NCI-H1417 (cell line): ENCODE measurements at places on chromosomes 3 and 15.

- no peak for DNase-seq
Measured at GRCh38 chr3:113659996-113660395, 36.4 kb downstream of the USF3 start.

DNA sequence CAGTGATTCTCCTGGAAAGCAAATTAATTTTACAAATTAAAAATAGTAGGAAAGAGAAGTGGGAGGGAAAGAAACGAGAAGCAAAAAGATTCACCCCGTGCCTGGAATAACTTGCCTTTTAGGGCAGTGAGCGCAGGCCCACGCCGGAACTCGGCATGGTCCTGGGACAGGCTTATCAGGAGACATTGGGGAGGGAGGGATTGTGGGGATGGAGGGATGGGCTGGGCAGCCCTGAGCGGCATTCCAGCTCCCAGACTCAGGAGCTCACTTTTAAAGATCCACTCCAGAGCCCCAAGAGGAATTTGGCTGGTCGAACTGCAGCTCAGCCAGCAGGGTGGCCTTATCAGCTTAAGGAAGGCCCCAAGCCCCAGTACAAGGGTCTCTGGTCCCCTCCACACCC lies 117.9 kb downstream of the ADCY5 start:
- no peak for DNase-seq

DNA sequence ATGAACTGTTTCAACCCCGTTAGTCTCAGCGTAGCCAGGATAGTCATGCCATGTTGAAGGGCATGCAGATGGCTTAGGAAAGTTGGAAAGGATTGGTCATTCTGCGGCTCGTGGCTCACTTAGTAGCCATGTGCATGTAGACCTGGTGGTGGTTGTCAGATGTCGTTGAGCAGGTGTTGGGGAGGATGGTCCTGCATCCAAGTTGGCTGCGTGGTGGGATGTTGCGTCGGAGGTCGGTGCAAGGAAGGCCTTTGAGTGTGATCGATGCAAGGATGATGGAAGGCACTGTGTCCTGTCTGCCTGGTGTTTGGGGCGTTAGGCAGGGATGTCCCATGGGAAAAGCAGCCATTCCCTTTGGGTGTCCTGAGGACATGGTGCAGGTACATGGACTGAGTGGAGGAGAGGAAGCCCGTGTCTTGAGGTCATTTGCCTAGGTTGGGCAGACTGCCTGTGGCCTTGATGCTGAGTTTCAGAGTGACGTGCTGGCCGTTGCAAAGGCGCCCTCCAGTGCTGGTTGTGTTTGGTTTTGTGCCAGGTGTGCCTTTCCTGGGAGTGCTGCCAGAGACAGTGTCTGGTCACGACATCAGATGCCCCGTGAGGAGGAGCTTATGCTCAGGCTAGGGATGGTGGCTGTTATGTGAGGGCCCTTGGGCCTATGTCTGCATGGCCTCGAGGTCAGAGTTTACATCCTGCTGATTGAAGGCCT lies 103.4 kb downstream of the SNRPN start:
- DNase-seq: no peak

GRCh38 chr15:80831606-80832224 lies 52.5 kb downstream of the CEMIP start:
- DNase-seq: no peak

- no peak for DNase-seq
Measured at GRCh38 chr3:51343918-51344687, 41.0 kb upstream of the MANF start.

- DNase-seq: no peak
Measured at GRCh38 chr3:69729147-69729919, 9.9 kb upstream of the MITF start.

GRCh38 chr3:52292247-52293065 lies 4.8 kb downstream of the GLYCTK start:
- no peak for DNase-seq

- peak; percentile 75 for DNase-seq
Measured at GRCh38 chr3:176939022-176939817, 258.1 kb downstream of the TBL1XR1 start.

GRCh38 chr15:33158366-33158765 lies 36.1 kb downstream of the FMN1 start:
- DNase-seq: no peak

DNA sequence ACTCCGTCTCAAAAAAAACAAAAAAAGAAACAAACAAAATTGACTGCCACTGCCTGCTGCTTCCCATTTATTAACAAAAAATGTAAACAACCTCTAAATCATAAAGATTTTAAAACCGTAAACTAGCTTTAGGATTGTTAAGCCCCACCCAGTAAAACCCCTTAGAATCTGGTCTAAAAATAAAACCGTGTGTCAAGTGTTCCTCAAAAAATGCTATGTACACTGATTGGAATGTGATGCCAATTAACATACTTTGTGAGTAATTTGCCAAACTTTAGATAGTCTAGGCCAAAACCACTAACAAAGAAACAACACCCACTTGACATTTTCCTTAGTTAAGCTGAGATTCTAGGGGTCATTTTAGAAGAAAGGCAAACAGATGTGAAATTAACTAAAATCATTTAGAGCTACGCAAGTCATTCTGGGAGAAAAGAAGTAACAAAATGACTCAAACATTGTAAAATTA lies 5.3 kb downstream of the RAF1 start:
- no peak for DNase-seq

GRCh38 chr3:100033184-100033583 lies 81.1 kb downstream of the FILIP1L start:
- no peak for DNase-seq

DNA sequence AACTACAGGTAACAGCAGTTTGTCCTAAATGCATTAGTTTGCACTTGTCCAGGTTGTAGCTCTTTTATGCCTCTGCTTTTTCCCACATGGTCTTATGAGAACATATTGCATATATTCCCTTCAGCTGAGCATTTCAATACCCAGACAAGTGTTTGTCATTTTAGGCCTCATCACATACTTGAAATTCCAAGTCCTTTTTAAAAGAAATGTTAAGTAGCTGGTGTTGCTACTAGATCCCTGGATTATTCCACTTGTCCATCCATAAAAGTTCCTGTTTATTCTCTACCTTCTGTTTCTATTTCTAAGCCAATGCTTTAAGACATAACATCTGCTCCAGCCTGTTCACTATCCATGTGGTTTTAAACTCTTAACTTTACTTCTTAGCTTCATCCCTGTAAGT lies 128.4 kb downstream of the NECTIN3 start:
- DNase-seq: no peak

DNA sequence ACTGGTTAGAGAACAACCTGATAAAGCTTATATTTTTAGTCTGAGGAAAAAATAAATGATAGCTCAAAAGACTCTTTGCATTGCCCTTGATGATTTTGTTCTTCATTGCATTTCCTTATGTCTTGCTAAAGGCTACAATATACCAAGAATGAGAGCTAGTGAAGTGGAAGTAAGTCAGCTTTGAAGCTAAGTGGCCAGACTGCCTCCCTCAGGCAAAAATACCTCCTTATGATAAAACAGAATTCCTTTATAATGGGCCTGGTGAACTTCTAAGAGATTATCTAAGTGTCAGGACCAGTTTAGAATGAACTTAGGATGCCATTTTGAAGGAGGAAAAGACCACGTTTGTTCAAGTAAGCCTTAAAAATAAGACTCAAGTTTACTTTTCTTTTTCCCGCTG lies 678.4 kb downstream of the ROBO2 start:
- no peak for DNase-seq

- no peak for DNase-seq
Measured at GRCh38 chr3:72151465-72152238, 366.7 kb upstream of the PROK2 start.

DNA sequence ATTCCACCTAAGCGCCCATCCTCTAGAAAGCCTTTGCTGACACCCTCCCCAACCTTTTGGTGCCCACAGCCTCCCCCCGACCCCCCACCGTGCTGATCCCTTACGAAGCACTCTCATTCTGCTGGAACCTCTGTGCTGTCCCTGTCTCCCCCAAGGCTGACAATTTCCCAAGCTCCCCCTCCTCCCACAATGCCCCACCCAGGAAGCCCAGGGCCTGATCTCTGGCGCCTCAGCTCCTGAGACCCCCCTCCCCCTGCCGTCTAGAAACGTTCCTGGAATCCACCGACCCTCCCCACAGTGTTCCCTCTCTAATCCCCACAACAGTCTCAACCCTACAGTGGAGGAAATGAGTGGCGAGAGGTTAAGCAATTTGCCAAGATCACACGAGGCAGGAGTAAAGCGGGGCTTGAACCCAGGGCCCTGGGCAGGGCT lies 18.3 kb downstream of the MYL3 start:
- DNase-seq: no peak

DNA sequence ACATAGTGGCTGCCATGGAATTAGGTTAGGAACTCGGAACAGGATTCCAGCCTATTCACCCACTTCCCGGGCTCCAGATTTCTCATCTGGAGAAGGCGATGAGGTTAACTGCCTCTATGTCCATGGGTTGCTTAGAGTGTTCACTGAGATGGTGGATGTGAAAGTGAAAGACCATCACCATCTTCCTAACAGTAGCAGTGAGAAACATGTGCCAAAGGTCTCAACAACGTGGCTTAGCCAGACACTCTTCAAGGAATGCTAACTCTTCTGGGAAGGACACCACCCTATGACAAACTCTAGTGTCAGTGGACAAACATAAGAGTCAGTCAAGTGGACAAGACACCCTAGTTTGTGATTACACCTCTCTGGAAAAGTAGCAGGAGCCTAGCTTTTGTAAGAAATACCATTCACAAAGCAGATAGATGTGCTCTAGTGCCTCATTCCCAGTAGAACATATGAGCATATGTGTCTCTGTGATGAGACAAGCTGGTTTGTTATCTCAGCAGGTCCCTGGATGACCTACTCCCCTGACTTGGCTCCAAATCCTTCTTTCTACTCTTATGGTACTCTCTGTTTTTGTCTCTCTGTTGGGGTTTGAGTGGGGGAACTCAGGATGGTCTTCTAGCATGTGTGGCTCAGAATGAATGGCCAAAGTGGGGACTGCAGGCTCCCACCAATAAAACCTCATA lies 210.2 kb upstream of the WNT5A start:
- no peak for DNase-seq

- no peak for DNase-seq
Measured at GRCh38 chr3:134134698-134135415, 105.1 kb upstream of the SLCO2A1 start.

DNA sequence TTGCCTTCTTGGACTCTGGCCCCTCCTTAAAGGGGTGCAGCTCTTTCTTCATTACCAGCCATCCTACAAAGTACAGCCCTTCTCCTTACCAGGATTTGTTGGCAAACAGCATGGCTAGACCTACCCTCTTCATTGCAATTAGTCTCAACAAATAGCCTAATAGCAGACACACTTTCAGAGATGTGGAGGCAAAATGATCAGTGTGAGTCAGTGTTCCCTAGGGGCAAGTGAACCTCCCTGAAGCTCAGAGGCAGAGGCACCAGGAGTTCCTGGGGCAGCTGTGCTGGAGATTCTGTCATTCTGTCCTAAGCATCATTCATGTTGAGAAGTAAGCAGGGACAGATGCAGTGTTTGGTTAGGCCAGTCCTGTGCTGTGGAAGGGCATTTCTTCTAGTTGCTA lies 14.6 kb upstream of the MECOM start:
- no peak for DNase-seq

GRCh38 chr3:71521940-71522876 lies 61.3 kb downstream of the FOXP1 start:
- no peak for DNase-seq

- DNase-seq: no peak
Measured at GRCh38 chr15:100235030-100235617, 106.7 kb downstream of the ADAMTS17 start.

DNA sequence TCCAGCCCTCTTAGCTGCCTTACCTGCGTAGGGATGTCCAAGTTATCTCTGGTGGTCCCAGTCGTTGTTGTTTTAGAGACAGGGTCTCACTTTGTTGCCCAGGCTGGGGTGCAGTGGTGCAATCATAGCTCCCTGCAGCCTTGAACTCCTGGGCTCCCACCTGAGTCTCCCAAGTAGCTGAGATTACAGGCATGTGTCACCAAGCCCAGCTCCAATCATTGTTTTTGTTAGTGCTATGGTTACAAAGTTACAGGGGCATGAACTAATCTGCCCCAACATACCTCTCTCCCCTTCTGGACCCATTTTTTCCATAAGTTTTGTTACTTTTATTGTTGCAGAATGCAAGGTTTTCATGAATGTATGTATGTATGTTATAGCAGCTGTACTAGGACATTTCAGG lies 54.7 kb downstream of the CTDSPL2 start:
- no peak for DNase-seq

- no peak for DNase-seq
Measured at GRCh38 chr3:141686466-141687291, 51.4 kb upstream of the RNF7 start.

- DNase-seq: no peak
Measured at GRCh38 chr15:23758891-23759290, 71.8 kb upstream of the NDN start.

- no peak for DNase-seq
Measured at GRCh38 chr3:127226946-127227842, 34.3 kb downstream of the PRR23E start.

- DNase-seq: no peak
Measured at GRCh38 chr15:47987461-47987860, 133.3 kb upstream of the SLC24A5 start.

- peak; percentile 46 for DNase-seq
Measured at GRCh38 chr15:52112203-52112750, 298 bp downstream of the BCL2L10 start.

DNA sequence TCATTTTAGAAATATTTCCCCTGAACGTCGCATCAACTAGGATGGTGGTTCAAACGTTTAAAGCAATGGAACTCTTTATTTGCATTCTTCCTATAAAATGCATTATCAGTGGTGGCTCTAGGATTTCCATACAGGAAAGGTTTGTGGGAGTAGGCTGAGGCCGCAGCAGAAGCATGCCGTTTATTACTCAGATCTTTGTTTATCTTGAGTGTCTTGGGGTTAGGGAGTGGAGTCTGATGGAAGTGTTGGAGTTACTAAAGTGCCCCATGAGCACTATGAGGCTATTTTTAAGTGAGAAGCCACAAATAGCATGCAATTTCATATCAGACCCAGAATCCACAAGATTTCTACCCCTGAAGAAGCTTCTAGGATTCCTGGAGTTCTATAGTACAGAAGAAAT lies 26.2 kb downstream of the ATOSA start:
- DNase-seq: no peak

DNA sequence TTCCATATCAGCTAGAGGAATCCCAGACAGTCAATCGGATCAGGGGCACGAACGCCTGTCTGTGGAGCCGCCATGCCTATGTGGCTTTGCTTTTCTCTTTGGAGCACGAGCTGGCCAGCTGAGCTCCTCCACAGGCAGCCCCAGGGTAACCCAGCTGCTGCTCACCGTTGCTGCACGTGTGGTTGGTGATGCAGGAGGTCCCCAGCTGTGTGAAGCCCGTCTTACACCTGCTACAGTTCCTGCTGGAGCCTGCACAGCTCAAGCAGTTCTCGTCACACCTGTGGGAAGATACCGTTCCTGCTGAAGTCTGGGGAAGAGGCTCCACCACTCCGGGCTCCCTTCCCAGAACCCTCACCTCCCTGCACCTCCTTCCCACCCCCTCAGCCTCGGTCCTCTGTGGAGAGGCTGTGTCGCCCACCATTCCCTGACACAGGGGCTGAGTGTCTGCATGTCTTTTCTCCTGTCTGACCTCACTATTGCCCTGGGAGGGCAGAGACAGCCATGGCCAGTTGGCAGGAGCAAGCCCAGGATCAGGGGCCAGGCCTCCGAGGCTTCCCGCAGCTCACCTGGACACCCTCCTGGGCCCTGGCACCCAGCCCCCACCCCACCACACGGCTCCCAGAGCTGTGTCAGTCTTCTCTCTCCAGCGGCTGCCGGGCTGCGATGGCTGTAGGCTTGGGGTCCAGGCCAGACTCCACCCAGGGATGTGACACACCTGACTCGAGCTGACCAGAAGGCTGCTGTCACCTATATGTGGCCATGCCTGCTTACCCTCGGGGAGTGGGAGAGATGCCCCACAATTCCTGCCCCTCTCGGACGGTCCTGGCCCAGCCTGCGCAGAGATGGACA lies 12.2 kb upstream of the SNRPA1 start:
- peak; percentile 85 for DNase-seq
